ENCODE measurements at places on chromosomes 3 and 15.

- no peak for DNase-seq
Observed at GRCh38 chr3:75218577-75218976, 445.6 kb upstream of the FRG2C start.

GRCh38 chr3:152151216-152151876, 117.4 kb upstream of the MBNL1 start:
- peak; percentile 11 for DNase-seq

GRCh38 chr3:130963878-130964277, 62.7 kb downstream of the ASTE1 start:
- DNase-seq, result no peak

- DNase-seq, result no peak
Observed at GRCh38 chr3:129611812-129612533, 5.5 kb upstream of the PLXND1 start.

DNA sequence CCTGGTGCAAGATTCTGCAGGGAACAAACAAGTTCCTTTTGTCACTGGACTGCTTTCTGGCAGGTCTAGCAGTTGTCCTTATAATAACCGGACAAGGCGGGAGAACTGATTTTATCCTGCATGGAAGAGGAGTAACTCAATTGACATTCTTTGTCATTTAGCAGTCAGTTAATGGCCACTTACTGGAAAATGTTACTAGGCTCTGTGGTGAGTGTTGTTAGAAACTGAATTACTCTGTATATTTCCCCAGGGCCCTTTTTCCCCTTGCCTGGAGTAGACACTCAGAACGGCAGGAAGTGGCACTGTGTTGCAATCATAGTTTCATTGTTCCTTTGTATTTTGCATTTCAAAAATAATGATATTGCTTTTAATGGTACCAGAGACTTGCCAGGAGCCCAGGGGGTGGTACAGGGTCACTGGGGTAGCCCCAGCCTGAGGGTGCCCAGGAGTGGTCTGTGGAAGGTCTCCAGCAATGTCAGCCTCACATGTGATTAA, 318.6 kb upstream of the LRRFIP2 start:
- no peak for DNase-seq

DNA sequence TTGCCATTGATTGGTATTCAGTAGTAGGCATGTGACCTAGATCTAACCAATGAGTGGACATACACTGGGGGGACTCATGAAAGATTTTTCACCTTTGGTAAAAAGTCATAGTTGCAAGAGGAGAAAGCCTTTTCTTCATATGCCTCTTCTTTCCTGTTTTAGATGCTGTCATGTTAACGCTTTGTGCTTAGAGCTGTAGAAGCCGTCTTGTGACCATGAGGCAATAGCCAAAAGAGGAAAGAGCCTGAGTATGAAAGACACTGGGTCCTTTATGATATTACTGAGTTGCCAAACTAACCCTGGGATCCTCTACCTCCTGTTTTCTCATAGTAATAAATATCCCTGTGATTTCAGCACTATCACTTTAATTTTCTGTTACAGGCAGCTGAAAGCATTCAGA, 396.0 kb downstream of the FHIT start:
- DNase-seq, result no peak

- no peak for DNase-seq
Observed at GRCh38 chr15:88440021-88440420, 27.2 kb downstream of the MRPL46 start.

DNA sequence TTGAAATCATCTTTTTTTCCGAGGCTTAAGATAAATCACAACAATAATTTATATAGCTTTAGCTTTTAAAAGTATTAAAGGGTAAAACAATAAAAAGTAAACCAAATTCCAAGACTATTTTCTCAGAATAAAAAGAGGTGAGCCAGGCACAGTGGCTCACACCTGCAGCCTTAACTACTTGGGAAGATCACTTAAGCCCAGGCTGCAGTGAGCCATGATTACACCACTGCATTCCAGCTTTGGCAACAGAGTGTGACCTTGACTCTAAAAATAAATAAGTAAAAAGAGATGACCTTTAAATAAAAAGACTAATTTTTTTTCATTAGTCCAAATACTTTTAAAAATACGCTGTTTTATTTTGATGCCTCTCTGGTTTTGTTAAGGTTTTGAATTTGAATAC, 54.4 kb downstream of the C3orf80 start:
- DNase-seq, result no peak

Data from activated CD4-positive, alpha-beta T cell treated with anti-CD3 and anti-CD28 coated beads, Interleukin-2, amount 50 U/mL, for 24 hours (primary cell).